ENCODE measurements at places on chromosomes 4 and X.

DNA sequence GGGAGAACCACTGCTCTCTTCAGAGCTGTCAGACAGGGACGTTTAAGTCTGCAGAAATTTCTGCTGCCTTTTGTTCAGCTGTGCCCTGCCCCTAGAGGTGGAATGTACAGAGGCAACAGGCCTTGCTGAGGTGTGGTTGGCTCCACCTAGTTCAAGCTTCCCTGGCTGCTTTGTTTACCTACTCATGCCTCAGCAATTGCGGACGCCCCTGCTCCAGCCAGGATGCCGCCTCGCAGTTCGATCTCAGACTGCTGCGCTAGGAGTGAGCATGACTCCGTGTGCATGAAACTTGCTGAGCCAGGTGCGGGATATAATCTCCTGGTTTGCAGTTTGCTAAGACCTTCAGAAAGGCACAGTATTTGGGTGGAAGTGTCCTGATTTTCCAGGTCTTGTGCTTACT lies 70.9 kb downstream of the MAGEB5 start:
- DNase-seq: no peak

GRCh38 chrX:100264200-100264599 lies 145.9 kb downstream of the PCDH19 start:
- no peak for DNase-seq

DNA sequence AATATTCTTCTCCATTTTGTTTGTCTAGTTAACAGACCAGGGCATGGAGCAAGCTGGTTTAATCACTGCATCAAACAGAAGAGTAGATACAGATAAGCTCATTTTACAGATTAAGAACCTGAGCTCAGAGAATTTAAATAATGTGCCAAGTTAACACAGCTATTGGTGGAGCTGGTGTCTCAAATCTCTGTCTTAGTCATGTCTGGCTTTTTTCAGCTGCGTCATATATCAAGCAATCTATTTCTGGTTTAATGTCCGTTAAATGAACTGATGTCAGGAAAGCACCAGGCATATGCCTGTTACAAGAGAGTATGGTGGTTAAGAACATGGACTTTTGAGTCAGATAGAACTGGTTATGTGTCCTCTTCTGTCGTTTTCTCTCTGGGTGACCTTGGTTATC lies 79.8 kb upstream of the ADGRA3 start:
- no peak for DNase-seq

DNA sequence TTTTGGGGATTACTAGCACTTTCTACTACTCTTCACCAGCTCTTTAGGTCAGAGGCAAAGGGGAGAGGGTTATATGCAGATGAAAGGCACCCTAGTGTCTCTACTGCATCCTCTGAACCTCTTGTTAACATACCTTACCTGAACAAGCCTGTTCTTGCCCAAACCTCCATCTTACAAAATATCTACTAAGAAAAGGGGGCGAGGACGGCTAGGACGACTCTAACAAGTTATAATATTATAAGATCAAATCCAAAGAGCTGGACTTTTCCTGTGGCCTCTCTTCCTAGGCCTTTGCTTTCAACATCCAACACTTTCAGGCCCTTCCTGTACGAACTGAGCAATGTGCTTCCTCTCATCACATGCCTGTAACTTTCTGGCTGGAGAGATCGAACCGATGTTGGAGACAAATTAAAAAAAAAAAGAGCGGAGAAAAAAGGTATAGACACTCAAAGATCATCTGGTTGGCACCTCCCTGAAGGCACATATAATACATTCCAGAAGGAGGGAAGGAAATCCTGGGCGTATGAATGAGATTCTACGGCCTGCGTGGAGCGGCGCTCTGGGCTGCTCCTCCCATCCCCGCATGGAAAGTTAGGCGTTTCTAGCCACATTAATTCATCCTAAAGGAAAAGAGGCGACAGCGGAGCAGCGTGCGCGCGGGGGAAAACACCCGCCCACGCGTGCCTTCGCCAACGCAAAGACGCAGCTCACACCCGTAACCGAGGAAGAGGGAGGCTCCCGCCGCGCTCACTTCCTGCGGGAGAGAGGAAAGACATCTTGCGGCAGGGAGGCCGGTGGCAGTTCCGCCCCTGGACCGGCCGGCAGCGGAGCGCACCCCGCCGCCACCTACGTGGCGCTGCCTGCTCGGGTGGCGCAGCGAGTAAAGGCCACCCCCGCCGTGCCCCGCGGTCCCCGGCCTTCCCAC lies 808 bp downstream of the PRDM5 start:
- peak; percentile 19 for DNase-seq

DNA sequence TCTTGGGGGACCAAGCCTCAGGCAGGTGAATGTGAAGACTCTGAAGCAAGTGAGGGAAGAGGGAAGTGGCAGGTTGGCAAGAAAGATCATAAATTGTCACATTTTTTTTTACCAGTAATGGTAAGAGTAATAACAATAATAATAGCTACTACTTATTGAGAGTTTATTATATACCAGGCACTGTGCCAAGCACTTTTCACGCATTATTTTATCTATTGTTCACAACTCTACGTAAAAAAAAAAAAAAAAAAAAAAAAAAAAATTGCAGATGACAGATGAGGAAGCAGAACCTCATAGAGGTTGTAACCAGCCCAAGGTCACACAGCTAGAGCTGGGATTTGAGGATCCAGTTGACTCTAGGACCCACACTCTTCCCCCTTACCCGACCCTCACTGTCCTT lies 40.9 kb downstream of the TSC22D3 start:
- no peak for DNase-seq

DNA sequence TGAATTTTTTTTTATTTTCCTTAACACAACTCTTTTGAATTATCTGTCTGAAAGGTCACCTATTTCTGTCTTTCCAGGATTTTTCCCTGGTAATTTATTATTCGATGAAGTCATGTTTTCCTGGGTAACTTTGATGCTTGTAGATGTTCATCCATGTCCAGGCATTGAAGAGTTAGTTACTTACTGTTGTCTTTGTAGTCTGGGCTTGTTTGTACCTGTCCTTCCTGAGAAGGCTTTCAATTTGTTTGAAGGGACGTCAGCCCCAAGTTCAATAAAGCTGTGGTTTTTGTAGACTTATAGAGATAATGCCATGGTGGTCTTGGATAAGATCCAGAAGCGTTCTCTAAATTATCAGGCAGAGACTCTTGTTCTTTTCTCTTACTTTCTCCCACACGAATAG lies 252.4 kb upstream of the ARHGAP24 start:
- DNase-seq: no peak
